GDM1 (cell line): ENCODE measurements at places on chromosomes 7 and 10.

GRCh38 chr7:143256325-143256724, 6.9 kb upstream of the GSTK1 start:
- DNase-seq = no peak

DNA sequence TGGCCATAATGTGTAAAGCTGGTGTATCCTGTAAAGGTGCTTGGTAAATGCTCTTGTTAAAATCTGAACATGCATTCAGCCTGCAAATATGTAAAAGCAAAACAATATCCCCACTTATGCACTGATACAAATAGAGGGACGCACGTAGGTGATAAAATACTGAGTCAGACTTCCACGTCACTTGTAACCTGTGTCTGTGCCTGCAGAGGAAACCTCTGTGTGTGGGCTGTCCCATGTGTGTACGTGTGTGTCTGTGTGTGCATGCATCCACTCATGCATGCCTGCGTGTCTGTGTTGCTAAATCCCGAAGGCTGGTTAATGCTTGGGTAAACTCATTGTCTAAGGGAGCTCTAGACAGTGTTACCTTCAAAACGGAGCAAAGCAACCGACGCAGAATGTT, 68.9 kb downstream of the KLF6 start:
- no peak for DNase-seq

- no peak for DNase-seq
These were observed 30.6 kb downstream of the ZC3HAV1 start for GRCh38 chr7:139078911-139079310.

DNA sequence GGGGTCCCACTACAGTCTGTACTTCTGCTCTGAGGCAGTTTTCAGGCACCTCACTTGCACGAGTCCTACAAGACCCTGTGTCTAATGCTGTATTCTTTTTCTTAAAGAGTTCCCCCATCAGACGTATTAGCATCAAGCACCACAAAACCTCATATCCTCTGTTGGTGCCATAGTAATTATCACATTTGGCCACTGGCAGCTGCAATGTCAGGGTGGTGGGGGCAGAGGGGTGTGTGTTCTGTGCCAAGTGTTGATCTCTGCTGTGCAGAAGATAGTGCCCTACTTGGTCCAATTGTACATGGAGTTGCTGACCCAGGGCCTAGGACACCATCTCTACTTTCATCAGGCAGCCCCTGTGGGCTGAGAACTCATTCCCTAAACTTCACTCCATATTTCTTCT, 20.0 kb upstream of the JAZF1 start:
- DNase-seq = no peak

DNA sequence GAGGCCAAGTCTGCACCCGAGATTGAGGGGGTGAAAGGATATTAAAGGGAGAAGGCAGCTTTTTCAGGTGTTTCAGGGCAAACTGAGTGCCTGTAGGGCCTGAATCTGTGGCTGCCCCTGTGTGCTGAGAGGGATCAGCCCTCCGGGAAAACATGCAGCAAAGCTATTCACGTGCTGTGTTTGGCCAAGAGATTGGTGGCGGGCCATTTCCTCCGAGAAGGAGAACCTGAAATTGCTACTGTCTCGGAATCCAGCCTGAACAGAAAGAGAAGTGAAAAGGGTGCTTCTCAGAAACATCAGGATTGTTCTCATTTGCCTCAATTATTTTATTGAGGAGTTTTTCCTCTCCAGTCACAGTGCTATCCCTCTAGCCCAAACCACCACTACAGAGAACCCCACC, 16.0 kb downstream of the GIMAP5 start:
- no peak for DNase-seq
